ENCODE measurements at places on chromosomes 7 and 10.
A peak's percentile ranks its signal among the peaks of the same experiment; 100 is the strongest.

DNA sequence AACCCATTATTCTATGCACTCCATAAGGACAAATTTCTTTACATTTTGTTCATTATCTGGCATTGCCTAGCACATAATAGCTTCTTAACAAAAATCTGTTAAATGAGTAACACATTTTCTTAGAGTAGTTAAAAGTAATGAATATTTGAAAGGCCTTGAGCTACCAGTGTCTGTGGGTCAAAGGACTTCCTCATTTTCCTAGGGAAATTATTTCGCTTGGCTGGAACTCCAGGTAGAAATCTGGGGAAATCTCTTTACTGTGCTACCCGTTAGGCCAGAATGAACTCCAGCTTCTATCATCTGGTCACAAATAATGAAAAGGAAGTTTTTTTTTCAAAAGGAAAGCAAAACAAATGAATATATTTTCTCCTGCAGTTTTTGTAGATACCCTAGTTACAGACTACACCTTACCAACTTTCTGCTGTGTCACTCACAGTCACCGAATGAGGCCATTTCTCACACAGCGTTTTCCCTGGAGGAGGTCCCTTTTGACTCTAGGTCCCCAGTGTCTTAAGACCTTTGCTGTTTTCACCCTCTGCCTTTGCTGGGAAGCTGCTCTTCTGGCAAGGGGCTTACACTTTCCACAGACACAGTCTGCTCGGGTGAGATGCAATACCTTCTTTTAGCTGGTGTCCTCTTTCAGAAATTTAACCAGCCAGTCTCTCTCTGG is 1.6 kb downstream of the SAMD9L start:
- H3K27me3 ChIP-seq = no peaks in the 10 kb centered on the region
- peak overlapping the region; percentile 25 for H3K27ac ChIP-seq
- DNase-seq = no peak

GRCh38 chr7:85567983-85568382 is 381.1 kb upstream of the SEMA3D start:
- no peaks in the 10 kb centered on the region for H3K27me3 ChIP-seq
- no peaks in the 10 kb centered on the region for H3K36me3 ChIP-seq
- H3K27ac ChIP-seq = no peak overlapping the region
- DNase-seq = no peak

- peak overlapping the region; percentile 99 for H3K4me3 ChIP-seq
- no peaks in the 10 kb centered on the region for H3K27me3 ChIP-seq
- H3K27ac ChIP-seq = peak overlapping the region; percentile 99
- DNase-seq = no peak
- H3K4me1 ChIP-seq = peaks cover 29% of the 10 kb centered on the region
Observed at GRCh38 chr7:105015390-105015965, 1.5 kb downstream of the KMT2E start.

DNA sequence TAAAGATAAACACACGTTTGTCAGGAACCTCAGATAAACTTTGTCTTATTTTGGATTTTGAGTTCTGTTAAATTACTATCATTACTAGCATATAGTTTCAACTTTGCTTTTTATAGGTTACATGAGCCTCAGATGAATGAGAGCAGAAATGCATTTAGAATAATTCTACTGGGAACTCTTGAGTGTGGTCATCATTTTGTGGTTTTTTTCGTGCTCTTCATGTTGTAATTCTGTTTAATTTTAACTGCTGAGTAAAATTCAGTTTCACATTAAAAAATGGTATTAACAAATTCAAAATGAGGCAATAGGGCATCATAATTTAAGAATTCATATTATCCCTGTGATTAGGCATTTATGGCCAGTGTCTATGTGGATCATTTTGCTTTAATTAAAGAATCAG is 72.9 kb downstream of the GNAI1 start:
- no peaks in the 10 kb centered on the region for H3K36me3 ChIP-seq
- no peak for DNase-seq
